ENCODE measurements at places on chromosomes 4 and X. TPM values are rescaled to one million over a fixed set of nuclear protein-coding genes. Genes with fewer than 3 reads are reported as not detected.

GRCh38 chr4:108172231-108172752 is 3.6 kb upstream of the LEF1 start:
- peak; percentile 55 for DNase-seq

- DNase-seq: peak; percentile 63
These were observed 811 bp downstream of the FLNA start for GRCh38 chrX:154373340-154374306.

The MAGEA9B gene
- total RNA-seq: not detected

The SCML2 gene
- 14.2 TPM for total RNA-seq

DNA sequence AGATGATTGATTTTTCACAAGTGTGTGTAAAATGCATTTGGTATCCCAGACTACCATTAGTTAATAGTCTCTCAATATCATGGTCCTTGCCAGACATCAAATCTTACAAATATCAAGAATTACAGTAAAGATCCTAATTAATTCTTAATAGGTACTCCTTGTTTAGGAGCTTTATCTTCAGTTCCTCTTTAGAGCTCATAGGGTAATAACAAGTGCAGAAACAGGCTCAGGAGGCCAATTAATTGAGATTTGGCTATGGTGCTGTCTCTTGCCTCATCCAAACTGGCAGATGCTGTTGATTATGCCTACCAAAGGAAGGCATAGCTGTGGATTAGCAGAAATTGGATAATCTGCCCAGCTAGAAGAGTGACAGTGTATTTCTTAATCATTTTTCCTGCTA is 6.9 kb downstream of the MTMR1 start:
- no peak for DNase-seq

GRCh38 chr4:13670456-13671160 is 43.1 kb upstream of the BOD1L1 start:
- DNase-seq: no peak

The RASL11B gene
- total RNA-seq: 10.2 TPM

The GRPR gene
- total RNA-seq: 0.68 TPM

DNA sequence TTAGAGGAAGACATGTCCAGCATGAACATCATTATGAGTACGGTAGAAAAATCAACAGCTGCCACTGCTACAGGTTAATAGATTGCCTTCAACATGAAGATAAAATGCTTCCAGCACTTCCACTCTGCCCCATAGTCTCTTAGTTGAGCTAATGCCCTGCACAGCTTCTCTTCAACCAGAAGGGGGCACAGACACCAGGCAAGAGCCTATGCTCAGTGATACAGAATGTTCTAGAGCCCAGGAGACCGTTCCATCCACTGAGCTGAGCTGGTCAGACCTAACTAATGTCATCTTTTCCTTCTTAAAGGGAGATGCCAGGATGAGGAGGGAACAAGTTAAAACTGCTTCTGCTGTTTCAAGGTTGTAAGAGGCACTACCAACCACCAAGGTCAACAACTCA is 42.2 kb downstream of the SMIM10L2A start:
- no peak for DNase-seq

DNA sequence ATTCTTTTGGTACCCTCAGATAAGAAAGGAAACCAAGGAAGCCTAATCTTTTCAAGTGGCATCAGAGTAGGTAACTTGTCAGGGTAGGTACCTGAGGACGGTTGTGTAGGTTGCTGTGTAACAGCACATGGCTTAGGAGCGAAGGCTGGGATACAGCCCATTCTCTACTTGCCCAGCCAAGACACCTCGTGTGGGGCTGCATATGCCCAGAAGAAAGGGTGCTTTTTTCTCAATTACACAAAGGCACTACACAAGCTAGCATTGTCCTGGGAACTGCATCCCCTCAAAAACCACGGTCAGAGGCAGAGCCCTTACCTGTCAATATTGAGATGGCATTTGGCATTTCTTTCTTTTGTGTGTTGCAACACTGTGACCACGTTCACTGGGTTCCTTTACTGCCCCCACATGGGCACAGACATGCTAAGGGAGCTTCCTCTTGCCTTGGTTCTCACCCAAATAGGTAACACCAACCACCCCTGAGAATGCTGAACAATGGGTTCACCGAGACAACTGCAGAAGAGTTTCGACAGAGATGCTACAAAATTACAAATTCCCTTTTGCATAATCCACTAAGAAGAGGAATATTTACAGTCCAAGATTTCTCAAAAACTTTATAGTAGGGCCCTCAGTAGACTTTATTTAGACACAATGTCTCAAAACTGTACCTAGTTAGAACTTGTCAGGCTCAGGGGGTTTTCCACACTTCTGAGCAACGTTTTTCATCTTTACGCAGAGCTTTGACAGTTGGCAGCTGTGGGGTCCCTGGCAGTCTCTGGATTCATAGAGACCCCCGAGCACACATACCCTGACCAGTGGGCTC is 35.8 kb upstream of the TNIP3 start:
- DNase-seq: no peak

- no peak for DNase-seq
These were observed 62.9 kb upstream of the CAMK2D start for GRCh38 chr4:113824396-113824795.
